Activated naive CD4-positive, alpha-beta T cell treated with Interleukin-2 at 50 U/mL for 16 hours (primary cell): ENCODE measurements at places on chromosomes 7 and 10.

DNA sequence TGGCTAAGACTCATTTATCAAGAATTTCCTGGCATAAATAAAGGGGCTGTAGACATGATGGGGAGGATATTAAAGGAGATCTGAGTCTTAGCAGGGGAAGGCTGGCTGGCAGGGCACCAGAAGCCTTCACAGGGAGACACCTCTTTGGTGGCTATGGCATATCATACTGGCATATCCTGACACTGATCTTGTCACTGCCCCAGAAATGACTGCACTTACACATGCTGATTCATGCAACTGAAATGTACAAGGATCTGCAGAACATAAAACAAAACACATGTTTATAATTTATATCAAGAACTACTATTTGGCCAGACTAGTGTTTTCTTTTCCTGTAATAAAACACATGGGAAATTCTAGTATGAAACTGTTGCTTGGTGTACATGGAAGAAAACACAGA lies 5.5 kb upstream of the LIPN start:
- DNase-seq, result no peak

DNA sequence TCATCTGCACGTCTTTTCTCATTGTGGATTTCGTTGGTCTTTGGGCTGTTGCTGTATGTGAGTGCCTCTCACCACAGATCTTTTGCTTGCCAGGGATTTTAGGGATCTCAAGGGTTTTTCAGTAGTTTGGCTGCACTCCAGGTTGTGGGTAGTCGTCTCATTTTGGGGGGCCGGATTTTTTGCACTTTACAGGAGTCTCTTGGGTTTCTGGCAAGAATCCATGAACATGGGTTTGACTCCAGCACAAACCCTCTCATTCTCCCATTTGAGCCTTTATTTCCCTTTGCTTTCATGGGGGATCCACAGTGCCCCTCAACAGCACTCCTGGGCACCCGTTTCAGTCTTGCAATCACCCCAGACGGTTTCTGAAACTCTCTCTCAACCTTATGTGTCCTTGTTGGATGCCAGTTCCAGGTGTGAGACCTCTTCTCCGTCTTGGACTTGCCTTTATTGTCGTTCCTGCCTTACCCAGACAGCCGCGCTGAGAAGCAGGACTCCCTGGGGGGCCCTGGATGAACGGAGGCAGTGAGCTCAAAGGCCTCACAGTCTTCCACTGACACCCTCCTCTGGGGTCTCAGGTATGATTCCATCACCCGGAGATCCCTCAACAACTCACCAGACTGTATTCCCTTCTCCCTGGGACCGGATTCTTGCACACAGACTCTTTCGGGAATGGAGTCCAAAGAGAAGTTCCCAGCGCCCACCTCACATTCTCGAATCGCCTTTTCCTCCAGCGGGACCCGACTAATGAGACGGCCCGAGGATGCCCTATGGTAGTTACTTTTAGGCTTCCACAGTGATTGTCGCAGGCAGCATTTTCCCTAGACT lies 18.8 kb upstream of the ZNF273 start:
- no peak for DNase-seq

- no peak for DNase-seq
These were observed 8.1 kb downstream of the TTYH3 start for GRCh38 chr7:2639695-2640481.

DNA sequence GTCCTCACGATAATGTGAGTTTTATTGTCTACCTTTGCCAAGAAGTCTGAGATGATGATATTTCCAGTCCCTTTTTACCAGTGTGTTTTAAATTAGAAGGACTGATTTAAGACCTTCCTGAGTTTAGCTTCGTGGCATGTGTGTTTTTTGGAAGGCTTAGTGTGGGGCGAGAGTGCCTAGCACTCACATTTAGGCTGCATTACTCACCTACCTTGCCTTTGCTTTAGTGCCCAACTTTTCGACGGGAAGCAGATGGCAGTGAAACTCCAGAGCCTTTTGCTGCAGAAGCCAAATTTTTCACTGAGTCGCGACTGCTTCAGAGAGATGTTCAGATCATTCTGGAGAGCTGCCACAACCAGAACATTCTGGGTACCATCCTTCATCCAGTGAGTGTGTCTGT lies 50.9 kb downstream of the SND1 start:
- no peak for DNase-seq

GRCh38 chr10:60312818-60313588 lies 76.7 kb downstream of the ANK3 start:
- DNase-seq, result no peak

DNA sequence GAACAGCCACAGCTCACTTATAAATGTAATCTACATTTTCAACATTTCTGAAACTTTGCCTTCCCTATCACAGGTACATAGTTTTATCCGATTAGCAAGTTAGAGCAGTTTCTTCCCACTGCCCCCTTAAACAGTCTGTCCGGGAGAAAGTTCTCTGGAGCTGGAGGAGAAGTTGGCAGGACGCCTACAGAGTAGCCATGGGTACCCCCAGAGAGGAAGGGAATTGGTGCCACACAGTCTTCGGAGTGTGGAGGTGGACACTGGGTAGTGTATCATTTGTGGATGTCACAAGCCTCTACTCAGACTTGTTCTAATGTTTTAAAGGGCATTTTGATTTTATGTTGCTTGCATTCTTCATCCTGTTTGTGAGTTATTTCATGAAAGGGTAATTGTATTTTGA lies 39.0 kb downstream of the TAF3 start:
- DNase-seq, result no peak

DNA sequence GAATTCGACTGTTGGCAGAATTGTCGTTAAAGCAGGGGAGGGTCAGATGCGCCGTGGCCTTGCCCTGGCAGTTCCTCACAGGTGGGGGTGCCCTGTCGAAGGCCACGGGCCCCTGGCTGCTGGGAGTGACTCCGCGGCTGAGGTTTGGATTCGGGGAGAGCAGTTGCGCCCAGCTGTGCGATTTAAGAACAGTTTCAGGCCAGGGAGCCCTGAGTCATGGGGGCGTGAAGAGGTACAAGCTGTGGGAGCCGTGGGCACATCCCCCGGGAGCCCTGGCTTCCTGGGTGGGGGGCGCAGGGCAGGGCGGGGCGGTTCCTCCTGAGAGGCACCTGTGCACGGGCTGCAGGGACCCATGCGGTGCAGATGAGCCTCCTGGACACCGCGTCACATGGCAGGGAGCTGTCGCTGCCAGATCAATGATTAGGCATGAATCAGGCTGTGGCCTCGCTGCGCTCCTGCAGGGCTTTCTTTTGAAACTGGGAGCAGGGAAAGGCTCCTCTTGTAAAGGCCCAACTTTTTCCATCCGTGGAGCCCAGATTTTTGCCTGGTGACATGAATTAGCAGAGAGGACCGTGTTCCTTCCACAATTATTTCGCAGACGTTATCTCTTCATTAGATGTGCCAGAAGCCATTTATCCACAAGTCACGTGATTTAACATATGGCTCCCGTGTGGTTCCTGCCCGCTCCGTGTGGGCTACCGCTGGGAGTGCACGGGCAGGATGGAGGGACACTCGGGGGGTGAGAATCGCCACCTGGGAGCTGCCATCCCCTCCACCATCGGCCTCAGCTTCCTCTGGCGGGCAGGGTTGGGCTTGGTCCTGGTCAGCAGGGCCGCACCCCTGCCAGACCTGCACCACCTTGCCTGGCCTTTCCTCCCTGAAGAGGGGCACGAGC lies 918 bp downstream of the PWWP2B start:
- DNase-seq, result peak; percentile 47

DNA sequence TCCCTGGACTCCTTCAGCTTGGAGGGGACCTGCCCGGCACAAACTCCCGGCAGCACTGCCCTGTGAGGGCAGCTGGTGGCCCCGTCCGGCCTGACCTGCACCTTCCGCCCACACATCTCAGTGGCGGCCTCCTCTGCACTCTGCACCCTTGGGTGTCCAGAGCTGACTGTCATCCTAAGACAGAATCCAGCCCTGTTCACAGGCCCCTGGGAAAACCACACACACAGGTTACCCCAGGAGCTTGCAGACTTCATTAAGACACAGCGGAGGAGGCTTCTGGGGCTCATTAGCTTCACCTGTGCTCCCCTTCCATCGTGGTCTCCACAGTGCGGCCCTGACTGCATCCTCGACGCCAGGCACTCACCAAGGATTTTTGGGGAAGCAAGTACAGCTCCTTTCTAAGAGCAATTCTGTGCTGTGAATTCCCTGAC lies 51.5 kb upstream of the SHH start:
- no peak for DNase-seq

DNA sequence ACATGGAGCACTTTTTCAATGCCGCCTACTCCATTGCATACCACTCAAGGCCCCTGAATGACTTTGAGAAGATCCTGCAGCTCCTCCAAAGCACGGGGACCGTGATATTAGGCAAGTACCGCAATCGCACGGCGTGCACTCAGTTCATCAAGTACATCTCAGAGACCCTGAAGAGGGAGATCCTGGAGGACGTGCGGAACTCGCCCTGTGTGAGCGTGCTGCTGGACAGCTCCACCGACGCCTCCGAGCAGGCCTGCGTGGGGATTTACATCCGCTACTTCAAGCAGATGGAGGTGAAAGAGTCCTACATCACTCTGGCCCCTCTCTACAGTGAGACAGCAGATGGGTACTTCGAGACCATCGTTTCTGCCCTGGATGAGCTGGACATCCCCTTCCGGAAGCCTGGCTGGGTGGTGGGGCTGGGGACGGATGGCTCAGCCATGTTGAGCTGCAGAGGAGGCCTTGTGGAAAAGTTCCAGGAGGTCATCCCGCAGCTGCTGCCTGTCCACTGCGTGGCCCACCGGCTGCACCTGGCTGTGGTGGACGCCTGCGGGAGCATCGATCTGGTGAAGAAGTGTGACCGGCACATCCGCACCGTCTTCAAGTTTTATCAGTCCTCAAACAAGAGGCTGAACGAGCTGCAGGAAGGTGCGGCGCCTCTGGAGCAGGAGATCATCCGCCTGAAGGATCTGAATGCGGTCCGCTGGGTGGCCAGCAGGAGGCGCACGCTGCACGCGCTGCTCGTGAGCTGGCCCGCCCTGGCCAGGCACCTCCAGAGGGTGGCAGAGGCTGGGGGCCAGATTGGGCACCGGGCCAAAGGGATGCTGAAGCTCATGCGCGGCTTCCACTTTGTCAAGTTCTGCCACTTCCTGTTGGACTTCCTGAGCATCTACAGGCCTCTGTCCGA lies 12.7 kb upstream of the ATP6V0E2 start:
- DNase-seq, result no peak

DNA sequence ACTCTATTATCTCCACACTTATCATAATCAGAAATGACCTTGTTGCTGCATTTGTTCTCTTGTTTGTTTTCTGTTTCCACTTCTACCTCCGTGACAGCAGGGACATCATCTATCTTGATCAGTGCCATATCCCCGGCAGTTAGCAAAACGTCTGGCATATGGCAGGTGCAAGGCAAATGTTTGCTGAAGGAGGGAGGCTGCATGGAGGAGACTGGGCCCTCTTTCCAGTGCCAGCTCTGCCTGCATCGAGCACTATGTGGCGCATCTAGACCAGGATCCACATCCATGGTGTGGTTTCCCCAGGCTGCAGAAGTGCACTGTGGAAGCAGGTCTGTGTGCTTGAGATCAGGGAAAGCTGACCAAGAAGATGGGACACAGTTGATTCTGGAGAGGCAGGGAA lies 181.2 kb downstream of the KCNMA1 start:
- DNase-seq, result no peak

- DNase-seq, result no peak
These were observed 82.2 kb upstream of the GPR22 start for GRCh38 chr7:107387573-107388219.

GRCh38 chr7:150516956-150517745 lies 2.5 kb downstream of the GIMAP7 start:
- DNase-seq, result no peak

GRCh38 chr10:33657913-33658312 lies 323.4 kb upstream of the NRP1 start:
- no peak for DNase-seq

DNA sequence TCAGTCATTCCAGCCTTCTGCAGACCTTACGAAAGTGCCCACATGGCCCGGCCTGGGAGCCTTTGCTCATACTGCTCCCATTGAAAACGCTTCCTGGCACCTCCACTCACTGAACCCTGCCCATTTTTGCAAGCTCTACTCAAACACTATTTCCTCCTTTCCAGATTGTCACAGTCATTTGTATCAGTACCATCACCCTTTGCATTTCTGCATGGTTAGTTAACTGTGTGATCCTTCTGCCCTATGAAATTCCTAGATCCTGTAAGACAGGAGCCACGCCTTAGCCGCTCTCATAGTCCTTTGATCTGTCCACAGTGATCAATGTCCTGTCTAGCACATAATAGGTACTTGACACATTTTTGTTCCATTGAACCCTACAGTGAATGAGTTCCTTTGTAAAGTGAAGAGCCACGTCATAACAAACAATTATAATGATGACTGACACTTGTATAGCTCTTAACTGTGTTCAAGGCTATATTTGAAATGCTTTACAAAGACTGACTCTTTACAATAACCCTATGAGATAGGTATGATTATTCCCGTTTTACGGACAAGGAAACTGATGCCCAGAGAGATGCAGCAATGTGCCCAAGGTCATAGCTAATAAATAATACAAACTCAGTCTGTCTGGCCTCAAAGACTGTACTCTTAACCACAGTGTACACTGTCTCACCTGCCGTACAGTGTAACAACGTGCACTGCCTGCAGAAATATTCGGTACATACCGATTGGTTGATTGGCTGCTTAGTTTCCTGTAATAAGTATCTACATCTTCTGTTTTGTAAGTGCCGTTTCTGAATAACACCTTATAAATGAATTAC lies 16.6 kb upstream of the ITIH2 start:
- no peak for DNase-seq

DNA sequence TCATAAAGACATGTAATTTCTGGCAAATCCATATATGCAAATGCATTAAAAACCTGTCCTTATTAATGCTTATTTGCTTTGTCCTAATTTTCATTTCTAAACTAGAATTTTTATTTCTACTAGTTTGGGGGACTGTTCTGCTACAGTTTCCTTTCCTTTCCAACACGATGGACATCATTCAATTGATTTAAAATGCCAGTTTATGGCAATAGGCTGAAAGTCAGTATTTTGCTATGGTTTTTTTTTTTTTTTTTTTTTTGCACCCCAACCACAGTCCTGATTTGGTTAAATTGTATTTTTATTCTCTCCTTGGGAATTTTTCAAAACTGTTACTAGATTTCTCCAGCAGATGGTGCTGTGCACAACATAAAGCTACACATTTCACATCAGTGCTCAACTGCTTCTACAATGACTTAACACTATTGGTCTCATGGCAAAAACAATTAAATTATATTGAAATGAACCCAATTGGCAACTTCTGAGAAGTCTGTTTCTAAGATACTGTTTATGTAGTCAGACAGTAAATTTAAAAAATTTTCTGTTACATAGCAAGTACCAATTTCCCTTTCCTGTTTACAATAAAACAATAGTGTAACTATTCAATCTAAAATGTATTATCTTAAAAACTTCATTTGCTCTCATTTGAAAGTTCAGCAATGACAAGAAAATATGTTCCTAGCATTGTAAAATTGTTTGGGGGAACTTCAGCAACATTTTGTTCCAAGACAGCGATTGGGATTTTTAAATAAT lies 193.8 kb upstream of the CCDC6 start:
- DNase-seq, result no peak
